ENCODE measurements at places on chromosomes 1 and 21.

GRCh38 chr1:160905617-160905989, 20.6 kb upstream of the ITLN1 start:
- no peak for DNase-seq

GRCh38 chr21:16055014-16055413, 325.2 kb downstream of the USP25 start:
- DNase-seq: peak; percentile 25

GRCh38 chr21:15007716-15008296, 57.0 kb downstream of the NRIP1 start:
- no peak for DNase-seq

DNA sequence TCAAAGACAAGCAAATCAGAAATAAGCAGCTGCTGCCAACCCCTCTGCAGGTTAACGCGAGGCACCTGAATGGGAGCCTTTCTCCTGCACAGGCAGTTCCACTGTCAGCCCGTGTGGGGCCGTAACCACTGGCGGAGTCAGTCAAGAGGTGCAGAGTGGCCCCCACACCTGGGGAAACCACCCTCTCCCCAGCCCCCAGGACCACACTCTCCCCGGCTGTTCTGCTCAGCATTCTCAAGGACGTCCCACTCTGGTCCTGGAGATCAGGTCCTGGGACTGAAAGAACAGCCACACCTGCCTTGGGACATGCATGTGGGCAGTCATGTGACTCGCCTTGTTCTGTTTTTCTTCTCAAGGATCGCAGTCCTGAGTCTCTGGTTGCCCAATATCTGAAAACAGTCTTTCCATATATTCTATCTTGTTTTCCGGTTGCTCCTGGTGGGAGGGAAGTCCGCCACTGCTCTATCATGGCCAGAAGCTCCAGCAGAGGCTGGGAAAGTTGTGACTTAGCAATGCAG, 252.5 kb downstream of the PTPRU start:
- no peak for DNase-seq

DNA sequence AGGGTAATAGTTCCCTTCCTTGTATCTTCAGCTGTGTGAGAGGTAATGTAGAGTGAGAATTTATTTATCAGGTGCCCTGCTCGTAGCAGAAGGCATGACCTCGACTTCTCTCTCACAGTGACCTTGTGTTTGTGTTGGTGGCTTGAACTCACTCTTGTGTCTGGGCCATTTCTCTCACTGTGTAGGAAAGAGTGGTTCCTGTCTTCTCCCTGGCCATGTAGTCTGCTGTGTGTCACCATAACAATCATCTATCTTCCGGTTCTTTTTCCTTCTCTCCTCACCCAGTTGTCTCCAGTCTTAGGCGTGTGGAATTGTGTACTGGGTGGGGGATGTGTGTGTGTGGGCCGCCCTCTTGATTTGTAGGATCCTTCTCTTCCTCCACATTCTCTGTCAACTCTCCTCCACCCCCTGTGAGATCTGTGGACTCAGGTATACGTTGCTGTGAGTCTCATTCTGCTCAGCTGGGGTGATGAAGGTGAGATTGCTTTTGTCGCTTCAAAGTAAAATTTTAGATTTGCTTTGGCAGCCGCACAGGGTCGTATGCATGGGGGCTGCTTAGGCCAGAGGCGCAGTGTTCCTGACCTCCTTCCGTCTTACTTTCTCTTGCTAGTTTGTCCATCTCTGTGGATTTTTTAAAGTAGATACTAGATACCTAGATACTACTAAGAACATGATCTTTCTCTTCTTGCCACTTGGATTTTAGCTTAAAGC, 31.6 kb downstream of the MAPKAPK2 start:
- no peak for DNase-seq

DNA sequence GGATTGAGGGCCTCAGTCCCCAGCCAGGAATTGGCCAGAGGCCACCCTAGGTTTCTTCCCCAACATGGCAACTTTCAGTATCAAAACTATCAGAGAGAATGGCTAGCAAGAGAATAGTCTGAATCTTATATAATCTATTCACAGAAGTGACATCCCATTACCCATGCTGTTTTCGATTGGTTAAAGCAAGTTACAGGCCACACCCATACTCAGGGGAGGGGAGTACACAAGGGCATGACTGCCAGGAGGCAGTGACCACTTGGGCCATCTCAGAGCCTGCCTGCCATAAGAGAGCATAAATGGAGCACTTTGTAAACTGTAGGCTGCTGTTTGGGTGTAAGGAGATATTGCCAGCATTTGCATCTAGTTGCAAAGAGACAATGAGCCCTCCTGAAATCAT, 65.4 kb downstream of the FAM163A start:
- DNase-seq: no peak

DNA sequence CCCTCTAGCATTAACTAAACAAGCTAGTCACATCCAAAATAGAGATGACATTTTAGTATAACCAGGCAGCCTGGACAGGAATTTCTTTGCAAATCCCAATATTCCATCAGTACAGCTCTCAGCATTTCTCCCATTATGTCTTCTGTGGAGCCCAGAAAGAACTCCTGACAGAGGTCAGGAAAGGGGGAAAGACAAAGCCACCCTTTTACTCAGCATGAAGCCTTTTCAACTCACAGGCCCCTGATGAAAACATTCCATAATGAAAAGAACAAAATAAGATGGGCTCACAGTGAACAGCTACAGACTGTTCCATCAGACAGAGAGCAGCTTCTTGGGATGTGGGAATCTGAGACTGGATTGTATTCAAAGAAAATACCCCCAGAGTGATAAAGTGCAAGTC, 80.6 kb downstream of the TEX35 start:
- DNase-seq: no peak

DNA sequence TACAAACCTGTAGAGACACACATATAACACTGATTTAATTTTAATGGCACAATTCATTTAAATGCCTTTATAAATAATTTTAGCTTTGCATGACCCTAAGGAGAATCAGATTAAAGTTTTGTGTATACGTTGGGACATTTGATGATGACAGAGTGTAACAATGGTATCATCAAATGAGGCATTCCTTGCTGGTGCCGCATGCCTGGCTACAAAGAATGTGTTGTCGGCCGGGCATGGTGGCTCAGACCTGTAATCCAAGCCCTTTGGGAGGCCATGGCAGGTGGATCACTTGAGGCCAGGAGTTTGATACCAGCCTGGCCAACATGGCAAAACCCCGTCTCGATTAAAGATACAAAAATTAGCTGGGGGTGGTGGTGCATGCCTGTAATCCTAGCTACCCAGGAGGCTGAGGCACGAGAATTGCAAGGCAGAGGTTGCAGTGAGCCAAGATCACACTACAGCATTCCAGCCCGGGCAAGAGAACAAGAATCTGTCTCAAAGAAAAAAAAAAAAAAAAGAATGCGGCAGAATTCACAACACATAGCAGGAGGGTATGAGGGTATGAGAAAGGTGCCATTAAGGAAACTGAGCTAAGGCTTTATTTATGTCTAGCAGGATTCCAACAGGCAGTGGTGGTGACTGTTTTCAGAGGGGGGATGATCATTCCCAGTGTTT, 58.9 kb downstream of the PTPN14 start:
- DNase-seq: no peak

DNA sequence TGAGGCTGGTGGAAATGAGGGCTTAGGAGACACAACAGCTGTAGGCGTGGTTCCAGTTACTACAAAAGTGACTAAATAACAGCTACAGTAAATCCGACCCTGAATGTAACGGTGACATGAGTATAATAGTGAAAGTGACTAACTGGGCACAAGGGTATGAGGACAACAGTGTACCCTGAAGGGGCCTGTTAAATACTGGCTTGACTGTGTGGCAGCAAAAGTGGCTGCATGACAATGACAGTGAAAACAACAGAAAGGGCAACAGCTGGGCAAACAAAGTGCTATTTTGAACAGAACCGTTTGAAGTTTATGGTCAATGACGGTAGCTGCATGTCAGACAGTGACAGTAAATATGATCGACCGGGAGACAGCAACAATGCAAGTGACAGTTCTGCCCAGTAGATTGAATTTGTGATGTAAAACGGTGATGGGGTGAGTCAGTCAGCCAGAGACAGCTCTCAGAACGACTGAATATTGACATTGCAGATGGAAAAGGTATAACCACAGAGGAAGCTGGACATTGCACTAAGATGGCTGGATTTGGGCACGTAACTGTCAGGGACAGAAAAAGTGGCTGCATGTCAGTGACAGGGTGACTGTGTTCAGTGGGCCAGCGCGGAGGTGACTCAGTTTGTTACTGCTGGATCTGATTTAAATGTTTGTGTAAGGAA, 1.2 kb upstream of the ZBTB40 start:
- DNase-seq: peak; percentile 43

DNA sequence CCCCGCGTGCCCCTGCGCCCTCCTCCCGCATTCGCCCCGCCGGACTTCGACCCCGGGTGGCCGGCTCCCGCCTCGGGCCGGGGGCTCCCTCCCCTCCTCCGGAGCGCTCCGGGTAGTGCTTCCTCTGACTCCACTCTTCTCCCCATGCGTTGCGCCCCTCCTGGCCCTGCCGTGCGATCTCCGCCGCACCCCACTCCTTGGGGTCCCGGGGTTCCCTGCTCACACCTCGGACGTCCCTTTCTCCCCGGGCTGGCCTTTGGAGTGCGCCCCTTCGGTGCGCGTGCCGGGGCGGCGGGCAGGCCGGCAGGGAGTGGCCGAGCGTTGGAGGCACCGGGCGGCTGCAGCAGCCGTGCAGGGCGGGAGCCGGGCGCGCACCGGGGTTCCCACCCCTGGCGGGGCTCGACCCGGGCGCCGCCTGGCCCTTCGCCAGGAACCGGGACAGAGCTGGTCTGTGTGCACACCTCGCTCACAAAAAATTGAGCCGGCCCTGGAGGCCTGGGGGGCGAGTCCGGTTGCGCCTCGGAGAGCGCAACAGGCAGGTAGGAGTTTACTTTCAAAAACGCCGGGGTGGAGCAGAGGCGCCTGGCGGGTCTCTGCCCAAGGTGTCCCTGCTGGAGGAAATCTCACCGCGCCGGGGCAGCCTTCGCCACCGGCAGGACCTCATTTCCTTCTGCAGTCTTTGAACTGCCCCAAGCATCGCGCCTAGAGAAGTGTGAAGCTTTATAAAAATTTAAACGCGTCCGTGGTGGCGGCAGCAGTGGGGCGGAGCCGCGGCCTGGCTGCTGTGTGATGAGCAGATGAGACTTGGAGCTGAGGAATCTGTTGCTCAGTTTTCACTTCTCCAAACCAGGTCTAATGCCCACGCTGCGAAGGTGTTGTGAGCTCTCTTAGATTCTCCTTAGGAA, 650 bp downstream of the VANGL1 start:
- DNase-seq: no peak

GRCh38 chr1:206951318-206952100, 5.2 kb upstream of the PIGR start:
- DNase-seq: peak; percentile 8

DNA sequence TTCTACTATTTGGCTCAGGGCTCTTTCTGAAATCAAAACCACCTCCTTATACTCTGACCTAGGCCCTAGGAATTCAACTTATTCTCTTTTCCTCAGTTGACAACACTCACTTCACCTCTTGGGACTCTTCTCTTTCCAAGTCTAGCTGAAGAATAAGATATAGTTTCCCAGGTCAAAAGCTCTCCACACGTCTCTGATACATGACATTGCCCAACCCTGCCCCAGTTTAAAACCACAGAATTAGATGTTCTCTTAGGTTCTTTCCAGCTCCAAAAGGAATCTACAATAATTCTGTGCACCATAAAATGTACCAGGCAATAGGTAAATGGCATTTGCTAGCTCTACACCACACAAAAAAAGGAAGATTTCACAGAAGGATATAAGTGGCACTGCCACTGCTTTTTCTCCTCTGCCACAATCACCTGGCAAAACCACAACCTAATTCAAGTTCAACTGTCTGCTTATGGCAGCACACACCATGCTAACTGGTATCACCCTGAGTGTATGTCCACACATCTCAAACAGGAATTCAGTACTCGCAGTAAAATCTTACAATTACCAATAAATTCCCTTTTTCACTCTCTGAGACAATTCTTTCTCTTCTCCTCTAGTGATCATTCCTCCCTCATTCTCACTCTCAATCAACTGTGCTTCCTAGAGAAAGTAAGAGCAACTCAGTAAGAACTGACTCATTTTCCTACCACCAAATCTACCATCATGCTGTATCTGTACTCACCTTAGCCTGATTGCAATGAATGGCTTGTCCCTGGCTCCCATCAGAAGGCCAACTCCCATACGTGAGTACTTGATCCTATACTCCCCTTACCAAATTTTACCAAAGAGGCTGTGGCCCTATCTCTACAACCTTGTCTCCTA, 27.3 kb downstream of the ZBTB8OS start:
- no peak for DNase-seq

GRCh38 chr21:33828577-33828976, 87.0 kb downstream of the ATP5PO start:
- DNase-seq: no peak

DNA sequence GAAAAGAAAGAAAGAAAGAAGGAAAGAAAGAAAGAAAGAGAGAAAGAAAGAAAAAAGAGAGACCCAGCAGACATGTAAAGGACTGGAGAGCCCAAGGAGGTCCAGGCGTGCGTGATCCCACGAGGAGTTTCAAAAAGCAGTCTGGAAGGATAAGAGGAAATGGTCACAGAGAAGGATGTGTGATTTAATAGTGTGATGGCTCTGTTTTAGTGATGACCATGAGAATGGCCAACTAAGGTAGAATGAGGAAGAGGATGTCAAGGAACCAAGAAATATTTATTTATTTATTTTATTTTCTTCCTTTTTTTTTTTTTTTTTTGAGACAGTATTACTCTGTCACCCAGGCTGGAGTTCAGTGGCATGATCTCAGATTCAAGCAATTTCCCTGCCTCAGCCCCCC, 25.5 kb downstream of the PTGS2 start:
- DNase-seq: no peak

DNA sequence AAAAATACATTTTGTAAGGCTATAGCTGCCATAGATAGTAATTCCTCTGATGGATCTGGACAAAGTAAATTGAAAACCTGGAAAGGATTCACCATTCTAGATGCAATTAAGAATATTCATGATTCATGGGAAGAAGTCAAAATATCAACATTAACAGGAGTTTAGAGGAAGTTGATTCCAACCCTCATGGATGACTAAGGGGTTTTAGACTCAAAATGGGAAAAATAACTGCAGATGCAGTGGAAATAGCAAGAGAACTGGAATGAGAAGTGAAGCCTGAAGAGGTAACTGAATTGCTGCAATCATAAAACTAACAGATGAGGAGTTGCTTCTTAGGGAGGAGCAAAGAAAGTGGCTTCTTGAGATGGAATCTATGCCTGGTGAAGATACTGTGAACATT, 230.8 kb downstream of the KCTD3 start:
- DNase-seq: no peak
